ENCODE measurements at places on chromosomes 1 and 21.
A peak's percentile ranks its signal among the peaks of the same experiment; 100 is the strongest.

GRCh38 chr1:164712131-164713036 lies 153.4 kb downstream of the PBX1 start:
- no peak for DNase-seq

DNA sequence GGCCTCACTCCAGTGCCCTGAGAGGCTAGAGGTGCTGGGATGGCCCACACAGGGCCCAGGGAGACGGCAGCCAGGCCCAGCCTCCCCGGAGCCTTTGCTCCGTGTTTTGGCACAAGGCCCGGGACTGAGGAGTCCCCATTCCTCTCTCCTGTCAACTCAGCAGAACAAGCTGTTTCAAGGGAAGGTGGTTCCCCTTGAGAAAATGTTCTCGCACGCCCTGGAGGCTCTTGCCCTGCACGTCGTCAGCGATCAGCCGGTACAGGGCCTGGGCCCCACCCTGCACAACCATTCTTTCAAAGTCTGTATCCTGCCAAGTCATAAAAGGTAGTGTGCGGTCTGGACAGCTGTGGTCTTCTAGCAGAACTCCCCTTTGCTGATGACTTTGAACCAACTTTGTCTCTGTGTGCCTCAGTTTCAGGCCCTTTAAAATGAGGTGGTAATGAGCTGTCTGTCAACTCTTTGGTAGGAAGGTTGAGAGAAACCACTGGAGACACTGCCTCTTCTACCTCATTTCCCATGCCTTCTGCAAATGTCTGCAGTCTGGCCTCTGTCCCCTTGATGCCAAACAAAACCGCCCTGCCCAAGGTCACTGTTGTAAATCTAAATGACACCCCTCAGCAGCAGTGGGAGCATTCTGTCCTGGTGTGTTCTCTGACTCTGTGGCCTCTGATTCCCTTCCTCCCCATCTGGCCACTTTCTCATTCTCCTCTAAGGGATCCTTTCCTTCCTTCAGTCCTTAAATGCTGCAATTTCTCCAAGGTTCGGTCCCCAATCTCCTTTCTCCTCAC lies 138.6 kb upstream of the JUN start:
- no peak for DNase-seq

DNA sequence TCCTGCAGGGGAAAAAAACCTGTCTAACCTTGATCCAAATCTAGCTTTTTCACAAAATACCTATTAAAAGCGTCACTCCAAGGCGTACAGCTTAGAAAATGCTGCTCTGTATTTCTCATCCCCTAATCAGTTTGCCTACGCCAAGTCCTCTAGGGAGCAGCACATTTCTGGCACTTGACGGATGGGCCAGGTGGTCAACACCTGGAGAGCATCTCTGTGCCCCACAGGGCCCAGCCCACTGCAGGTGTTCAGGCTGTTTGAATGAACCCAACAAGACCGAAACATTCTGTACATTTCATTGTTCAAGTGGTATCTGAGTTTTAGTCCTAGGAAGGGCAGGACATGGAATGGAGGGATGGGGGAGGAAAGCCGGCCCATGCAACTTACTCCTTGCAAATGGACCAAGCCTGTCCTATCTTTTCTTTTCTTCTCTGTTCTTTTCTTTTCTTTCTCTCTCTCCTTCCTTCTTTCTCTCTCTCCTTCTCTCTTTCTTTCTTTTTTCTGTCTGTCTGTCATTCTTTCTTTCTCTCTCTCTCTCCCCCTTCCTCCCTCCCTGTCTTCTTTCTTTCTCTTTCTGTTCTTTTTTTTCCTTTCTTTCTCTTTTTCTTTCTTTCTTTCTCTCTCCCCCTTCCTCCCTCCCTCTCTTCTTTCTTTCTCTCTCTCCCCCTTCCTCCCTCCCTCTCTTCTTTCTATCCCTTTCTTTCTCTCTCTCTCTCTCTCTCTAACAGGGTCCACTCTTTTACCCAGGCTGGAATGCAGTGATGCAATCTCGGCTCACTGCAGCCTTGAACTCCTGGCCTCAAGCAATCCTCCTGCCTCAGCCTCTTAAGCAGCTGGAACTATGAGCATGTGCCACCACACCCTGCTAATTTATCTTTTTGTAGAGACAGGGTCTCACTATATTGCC lies 29.1 kb downstream of the IGFN1 start:
- DNase-seq = peak; percentile 17

- no peak for DNase-seq
Observed at GRCh38 chr1:77018761-77019160, 151.5 kb downstream of the ST6GALNAC5 start.

DNA sequence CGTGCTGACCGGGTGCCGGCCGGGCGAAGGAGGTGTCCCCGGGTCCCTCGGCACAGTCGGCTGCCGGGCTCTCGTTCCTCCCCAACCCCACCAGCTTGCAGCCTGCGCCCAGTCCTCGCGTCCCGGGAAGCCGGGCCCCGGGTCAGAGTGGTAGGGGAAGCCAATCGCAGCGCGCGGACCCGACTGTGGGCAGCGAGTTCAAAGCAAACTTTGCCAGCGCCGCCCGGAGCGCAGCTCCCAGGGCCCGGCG lies 328 bp downstream of the MYCL start:
- no peak for DNase-seq

- no peak for DNase-seq
Observed at GRCh38 chr1:219771080-219771479, 157.3 kb downstream of the SLC30A10 start.

DNA sequence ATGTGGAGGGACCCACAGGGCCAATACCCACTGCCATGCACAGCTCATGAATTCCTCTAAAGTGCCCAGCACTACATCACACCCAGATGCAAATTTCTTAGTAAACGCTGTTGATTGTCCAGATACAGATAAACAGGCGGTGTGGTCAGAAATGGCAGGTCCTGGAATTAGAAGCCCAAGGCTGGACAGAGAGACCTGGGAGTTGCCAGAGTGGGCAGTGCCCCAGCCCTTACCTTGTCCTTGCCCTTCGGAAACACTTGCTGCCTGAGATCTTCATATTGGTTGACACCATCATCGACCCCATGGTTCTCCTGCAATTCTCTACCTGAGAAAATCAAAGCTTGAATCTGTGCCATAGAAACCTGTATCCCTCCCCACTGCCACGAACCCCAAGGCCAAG lies 149.3 kb upstream of the ETV3 start:
- peak; percentile 29 for DNase-seq

- DNase-seq = peak; percentile 73
Observed at GRCh38 chr1:203325418-203326091, 20.2 kb downstream of the BTG2 start.

DNA sequence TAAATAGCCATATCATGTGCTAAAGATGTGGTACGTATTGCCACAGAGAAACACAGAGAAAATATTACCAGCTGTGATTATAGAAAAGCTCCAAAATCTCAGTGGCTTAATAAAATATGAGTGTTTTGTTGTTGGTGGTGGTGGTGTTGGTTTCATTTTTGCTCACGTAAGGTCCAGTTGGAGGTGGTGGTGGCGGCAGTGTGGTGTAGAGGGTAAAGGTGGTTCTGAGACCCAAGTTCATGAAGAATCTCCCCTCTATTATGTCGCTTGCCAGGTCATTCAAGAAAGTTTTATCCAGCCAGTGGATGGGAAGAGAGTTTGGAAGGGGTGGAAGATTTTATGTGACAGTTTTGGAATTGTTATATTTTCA lies 217.6 kb upstream of the SAMSN1 start:
- no peak for DNase-seq

- no peak for DNase-seq
Observed at GRCh38 chr1:42381280-42381673, 685 bp downstream of the RIMKLA start.

DNA sequence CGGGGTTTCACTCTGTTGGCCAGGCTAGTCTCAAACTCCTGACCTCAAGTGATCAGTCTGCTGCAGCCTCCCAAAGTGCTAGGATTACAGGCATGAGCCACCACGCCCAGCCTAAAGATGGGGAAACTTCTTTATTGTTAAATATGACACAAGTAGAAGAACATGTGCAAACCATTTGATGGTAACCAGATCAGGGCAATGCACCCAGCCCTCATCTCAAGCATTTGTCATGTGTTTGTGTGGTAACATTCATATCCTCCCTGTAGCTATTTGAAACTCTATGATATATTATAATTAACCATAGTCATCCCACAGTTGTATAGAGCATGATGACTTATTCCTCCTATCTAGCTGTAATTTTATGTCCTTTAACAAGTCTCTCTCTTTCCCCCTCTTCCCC lies 119.5 kb upstream of the TMPRSS2 start:
- no peak for DNase-seq

DNA sequence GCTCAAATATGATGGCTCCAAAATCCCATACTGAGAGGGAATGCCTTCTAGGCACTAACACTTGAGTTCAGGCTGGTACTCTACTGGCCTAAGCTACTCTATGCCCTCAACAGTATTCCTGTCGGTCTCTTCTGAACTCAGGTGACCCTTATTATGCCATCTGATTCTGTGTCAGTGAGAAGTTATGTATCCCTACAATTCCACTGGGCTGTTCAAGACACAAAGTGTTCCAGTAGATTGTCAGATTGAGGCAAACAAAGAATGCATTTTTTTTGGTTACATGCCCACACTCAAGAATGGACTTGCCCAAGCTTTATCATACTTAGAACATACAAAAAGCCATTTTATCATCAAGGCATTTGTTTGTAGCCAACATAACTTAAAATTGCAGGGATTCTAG lies 553.8 kb upstream of the PRMT6 start:
- DNase-seq = no peak

- no peak for DNase-seq
Observed at GRCh38 chr1:165467706-165468105, 22.8 kb upstream of the RXRG start.

DNA sequence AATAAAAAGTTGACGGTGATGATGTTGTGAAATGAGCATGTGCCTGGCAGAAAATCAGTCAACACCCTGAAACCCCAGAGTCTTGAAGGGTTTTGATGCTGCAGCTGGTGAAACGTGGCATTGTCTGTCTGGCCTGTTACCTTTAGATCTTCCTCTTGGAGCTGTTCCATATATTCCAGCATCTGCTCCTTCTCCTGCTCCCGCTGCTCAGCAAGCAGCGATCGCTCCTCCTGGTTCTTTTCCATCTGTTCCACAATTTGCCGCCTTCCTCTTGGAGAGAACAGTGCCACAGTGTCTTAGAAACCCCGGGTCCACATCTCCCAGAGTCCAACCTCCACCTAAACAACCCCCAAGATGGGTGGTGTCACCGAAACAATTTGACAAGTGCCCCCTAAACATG lies 15.7 kb downstream of the CFAP45 start:
- no peak for DNase-seq

- DNase-seq = no peak
Observed at GRCh38 chr1:26913754-26914619, at the start of gene NR0B2. NR0B2 (minus strand) TSS chr1:26913975; CDS start chr1:26913940, 35 bp downstream.

GRCh38 chr21:36575306-36575705 lies 95.4 kb upstream of the CLDN14 start:
- DNase-seq = no peak

- DNase-seq = no peak
Observed at GRCh38 chr1:52641307-52641706, 8.3 kb downstream of the SHISAL2A start.

DNA sequence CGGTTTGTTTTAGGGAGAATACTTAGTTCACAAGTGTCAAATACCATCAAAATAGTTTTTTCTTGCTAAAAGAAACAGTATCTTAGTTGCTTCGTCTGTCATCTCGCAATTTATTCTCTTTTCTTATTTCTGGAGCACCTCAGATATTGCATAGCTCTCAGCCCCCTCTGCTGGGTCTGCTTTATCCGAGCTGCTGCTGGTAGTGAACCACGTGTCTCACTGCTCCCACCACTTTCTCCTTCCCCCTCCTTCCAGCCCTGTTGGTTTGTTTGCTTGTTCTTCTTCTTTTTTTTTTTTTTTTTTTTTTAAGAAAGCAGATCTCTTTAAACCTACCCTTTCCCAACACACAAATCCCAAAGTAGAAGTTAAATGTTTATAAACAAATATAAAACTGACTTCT lies 170.8 kb downstream of the EDEM3 start:
- no peak for DNase-seq

DNA sequence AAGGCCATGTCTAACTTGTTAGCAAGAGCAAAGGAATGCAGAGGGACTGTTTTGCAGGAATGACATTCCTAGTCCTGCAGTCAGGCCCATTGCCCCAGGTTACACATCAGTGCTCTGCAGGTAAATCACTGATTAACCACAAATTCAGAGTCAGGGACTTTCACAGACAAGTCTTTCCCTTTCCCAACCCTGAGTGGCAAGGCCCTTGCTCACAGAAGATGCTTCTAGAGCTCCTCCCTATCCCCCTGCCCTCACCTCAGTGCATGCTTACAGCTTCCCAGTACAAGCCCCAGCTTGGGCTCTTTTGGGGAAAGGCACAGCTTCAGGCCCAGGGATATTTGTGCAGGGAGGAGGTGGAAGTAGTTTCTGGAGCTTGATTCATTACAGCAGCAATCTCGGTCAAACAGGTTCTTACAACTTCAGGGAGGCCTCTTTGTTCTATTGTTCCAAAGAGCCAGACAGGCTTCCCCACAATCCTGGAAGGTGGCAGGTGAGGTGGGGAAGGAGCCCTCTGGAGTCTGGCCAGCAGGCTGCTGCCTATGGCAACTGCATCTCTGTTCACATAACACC lies 53.9 kb downstream of the CASQ2 start:
- DNase-seq = no peak

DNA sequence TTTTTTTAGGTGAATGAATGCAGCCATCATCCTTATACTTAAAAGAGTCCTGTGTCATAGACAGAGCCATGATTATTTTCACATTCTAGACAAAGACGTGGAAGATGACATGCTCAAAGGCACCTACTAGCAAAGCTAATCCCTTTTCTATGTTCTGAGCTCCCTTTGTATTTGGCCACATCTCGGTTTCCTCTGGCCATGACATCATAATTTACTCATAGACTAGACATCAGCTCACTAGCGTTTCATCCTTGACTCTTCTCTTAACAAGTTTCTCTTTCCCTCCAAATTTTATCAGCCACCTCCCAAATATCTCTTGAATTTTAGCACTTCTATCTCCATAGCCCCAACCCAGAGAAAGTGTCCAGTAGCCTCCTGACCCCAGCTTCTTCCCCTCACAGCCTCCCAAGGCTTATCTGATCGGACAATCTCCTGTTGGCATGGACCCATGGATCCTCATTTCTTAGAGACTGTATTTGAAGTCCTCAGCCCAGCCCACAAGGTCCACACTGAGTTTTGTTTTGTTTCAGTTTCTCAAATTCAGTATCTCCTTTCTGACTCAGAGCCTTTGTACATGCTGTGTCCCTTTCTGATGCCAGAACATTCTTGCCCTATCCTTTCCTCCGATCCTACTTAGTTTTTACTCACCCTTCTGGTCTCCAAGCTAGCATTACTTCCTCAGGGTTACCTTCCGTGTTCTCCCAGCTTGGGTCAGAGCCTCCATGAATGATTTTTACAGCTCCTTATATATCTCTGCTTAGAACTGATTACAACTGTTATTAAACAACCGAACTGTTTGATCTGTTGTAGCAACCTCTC lies 33.0 kb upstream of the EPS8L3 start:
- peak; percentile 22 for DNase-seq

- DNase-seq = no peak
Observed at GRCh38 chr1:21914450-21914849, 22.7 kb downstream of the HSPG2 start.

DNA sequence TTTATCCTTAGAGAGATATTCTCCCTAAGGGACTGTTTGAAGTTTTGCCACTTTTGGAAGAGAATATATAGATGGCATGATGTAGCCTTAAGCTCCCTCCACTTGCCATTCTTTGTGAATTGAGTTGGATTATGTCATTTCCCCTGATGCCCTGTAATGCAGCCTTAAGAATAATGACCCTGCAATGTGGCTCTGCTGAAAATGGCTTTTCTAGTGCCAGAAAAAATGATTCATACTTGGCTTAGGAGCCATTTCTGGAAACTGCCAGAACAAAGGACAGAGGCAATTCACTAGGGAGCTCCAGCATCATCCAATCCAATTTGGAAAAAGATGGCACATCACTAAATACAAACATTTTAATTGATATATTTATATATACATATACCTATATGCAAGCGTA lies 265.3 kb downstream of the SPATA17 start:
- no peak for DNase-seq

GRCh38 chr1:205449750-205450443 lies 5.9 kb downstream of the BLACAT1 start:
- DNase-seq = peak; percentile 81
